ENCODE measurements at places on chromosomes 11 and 22.

DNA sequence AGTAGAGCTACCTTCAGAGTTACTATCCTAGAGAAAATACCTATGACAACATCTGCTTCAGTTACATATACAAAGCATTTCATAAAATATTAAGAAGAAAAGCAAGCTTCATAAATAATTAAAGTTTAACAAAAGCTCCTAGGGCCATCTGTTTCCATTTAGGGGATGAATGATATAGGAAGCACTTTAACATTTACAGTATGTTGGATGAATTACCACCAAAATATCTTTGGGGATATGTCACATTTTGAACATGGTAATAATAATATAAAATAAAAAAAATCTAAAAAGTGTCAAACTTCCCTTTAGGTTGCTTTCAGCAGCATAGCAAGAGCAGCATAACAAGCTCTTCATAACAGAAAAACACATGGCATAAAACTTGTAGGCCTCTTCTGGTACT, 104.6 kb downstream of the ATG16L2 start:
- no peak for DNase-seq

DNA sequence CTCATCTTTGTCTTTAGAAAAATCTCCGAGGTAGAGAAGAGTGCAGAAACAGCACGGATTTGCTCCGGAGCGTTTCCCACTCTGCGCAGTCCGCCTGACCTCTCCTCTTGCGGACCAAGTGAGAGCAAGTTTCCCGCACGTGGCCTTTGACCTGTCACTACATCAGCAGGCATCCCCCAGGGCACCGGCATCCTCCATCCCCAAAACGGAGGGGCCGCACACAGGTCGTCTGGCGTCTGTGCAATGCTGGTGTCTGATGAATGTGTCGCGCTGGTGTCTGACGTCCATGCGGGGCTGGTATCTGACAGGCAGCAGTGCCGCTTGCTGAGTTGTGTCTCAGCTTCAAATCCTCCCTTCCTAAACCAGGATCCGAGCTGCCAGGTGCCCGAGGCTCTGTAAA, 739 bp upstream of the MRGPRE start:
- no peak for DNase-seq

GRCh38 chr11:59614277-59615119, 1.1 kb downstream of the OSBP start:
- no peak for DNase-seq

DNA sequence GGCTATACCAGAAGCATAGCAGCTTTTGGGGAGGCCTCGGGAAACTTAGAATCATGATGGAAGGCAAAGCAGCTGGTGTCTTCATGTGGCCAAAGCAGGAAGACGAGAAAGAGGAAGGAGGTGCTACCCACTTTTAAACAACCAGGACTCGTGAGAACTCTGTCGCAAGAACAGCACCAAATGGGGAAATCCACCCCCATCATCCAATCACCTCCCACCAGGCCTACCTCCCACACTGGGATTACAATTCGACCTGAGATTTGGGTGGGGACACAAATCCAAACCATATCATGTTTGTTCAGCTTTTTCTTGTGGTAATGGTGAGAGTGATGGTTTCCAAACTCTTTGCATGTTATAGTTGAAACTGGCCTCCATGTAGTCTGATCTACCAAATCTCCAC, 32.5 kb upstream of the OR10D3 start:
- no peak for DNase-seq

DNA sequence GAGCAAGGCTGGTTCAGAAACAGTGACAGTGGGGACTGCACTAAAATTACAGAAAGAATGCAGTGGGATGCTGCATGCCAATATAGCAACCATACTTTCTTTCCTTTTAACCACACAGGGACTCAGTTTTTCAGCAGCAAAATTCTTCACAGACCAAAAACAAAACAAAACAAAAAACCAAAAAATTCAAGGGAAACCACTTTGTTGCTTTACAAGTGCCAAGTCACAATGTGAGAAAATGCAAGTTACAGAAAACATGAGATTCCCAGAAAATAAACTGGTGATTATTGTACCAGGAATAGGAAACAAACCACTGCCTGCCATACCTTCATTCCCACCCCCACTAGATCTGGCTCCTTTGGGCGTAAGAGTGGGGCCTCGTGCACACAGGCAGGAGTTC, 52.6 kb downstream of the TENM4 start:
- DNase-seq, result no peak

- no peak for DNase-seq
Measured at GRCh38 chr22:40211476-40212054, 33.8 kb downstream of the TNRC6B start.

DNA sequence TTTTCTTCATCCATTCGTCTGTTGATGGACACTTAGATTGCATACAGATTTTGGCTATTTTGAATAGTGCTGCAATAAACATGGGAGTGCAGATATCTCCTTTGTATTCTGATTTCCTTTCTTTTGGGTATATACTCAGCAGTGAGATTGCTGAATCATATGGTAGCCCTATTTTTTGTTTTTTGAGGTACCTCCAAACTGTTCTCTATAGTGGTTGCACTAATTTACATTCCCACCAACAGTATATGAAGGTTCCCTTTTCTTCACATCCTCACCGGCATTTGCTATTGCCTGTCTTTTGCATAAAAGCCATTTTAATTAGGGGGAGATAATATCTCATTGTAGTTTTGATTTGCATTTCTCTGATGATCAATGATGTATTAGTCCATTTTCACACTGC, 96.1 kb downstream of the PRR5L start:
- DNase-seq, result no peak

- no peak for DNase-seq
Measured at GRCh38 chr11:1112351-1113191, 37.9 kb downstream of the MUC2 start.

- no peak for DNase-seq
Measured at GRCh38 chr22:49736538-49736937, 91.1 kb downstream of the BRD1 start.

DNA sequence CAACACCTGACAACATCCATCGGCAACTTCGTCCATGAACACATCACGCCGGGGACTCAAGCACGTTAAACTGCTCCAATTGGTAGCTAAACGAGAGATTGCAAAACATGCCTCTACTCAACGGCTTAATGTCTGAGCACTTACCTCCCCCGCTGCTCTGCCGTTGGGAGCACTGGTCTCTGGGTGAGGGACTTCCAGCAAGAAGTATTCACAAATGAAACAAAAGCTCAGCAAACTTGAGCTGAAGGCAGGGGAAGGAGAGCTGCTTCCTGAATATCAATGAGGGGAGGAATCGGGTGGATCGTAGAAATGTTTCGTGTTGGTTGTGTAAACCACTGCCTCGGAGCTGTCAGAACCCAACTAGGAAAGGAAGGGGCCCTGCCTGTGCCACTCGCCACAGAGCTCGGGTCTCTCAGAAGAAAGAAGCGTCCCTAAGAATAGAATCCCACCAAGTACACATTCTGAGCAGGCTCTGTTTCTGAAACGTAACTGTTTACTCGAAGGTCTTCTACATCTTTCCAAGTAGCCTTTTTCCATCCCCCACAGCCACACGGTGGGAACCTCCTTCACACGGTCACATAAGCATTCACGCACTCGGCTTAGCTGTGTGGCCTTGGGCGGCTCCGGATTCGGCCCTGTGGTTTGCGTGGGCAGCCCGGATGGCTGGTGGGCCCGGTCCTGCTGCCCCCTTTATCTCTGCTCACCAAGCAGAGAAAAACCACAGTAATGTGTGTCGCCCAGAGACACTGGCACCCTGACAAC, at the start of gene MLC1:
TSS of gene MLC1 (minus strand) at position 216 of the 762 bp plus-strand sequence. CDS start 524 bp downstream, outside the sequence.
- DNase-seq, result no peak

DNA sequence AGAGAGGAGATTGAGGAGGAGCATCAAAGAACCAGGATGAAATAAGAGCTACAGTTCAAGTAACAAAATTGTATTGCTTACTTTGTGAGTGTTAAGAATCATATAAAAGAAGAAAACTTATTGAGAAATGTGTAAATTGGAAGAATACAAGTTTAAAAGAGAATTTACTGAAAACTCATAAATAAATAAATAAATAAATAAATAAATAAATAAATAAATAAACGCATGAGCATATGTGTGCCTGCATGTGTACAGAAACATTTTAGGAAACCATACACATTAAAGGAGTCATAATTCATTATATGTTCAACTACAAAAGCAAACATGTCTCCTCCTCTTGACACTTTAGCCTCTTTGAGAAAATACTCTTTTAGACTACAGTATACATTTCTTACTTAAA, 42.6 kb downstream of the CNTN5 start:
- DNase-seq, result no peak

DNA sequence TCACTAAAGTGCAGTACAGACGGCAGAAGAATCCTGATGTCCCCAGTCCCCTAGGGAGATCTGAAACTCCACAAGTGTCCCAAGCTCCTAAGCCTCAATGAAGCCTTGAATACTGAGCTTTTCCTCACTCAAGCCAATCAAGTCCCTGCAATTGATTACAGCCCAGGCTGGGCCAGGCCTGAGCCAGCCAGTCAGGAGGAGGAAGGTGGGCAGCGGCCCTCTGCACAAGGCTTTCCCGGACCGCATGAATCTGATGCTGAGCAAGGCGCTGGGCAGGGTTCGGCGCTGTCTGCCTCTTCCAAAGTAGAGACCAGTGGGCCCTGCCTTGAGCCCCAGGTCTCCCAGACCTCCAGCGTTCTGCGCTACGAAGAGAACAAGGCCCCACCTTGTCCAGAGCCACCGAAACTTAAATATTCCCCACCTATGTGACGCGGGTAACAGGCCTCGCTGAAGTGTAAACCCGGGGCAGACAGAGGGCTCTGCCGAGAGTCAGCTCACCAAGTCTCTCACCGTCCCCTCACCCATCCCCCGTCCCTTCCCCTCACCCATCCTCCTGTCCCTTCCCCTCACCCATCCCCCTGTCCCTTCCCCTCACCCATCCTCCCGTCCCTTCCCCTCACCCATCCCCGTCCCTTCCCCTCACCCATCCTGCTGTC, 63.2 kb downstream of the SCUBE1 start:
- no peak for DNase-seq

Data from NCI-H774 (cell line).